NCI-H446 (cell line): ENCODE measurements at places on chromosomes 5 and 9.

- DNase-seq = peak; percentile 73
Measured at GRCh38 chr5:65809817-65810531, 88.0 kb downstream of the NLN start.

DNA sequence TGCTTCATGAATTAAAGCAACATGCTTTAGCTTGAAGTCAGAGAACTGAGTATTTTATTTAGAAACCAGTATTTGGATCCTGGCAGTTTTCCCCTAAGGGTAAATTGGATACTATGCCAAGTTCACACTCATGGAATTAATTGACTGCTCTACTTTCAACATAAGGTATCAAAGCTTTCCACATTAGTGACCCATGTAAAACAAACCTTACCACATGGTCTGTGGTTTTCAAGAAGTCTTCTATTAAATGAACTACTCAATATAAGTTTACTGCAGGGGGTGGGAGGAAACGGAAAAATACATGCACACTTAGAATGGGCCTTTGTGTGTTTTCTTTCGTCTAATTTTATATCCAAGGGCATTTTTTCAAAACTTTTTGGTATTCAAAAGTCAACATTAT is 232.0 kb upstream of the FBXL7 start:
- no peak for DNase-seq

- DNase-seq = no peak
Measured at GRCh38 chr9:105975886-105976645, 281.7 kb downstream of the TMEM38B start.

DNA sequence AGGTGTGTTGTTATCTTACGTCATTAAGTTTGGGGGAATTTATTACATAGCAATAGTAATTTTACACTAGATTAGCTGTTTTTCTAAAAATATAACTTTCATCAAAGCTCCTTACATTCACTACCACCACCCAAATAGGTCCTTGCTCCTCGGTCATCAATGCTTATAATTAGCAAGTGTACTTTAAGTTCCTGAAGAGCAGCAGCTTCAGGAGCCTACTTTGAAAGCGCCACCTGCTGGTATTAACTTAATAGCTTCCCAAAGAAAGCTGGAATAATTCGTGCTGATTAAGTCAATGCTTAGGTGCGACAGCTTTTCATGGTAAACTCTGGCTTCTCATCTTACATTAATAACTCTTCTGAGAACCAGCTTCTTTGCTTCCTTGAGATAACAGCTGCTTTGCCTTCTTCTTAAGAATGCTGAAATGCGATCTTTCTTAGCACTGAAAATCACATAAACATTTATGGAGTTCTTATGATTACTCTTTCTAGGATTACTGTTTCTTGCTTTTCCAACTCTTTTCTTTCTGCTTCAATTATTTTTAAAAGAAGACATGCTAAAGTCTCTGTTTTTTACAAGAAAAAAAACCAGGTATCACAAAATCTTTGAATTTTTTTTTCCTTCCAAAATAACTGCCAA is 10.0 kb upstream of the C5 start:
- peak; percentile 56 for DNase-seq

GRCh38 chr9:91954841-91955471 is 4.9 kb upstream of the ROR2 start:
- DNase-seq = no peak

DNA sequence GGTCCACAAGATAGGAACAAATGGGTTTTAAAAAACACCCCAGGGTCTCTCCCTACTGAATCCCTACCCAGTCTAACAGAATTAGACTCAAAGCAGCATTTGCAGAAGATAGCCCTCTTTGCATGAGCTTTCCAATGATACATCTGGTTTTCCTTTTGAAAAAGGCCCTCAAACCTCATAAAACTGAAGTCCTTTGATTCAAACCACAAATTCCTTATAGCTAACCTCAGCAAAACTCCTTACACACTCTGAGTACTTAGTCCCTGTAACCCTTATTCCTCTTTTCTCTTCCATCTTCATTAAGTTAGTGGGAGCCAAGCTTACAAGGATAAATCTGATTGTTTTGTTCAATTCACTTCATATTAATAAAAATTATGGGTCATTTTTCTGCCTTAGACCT is 90.5 kb upstream of the TNC start:
- no peak for DNase-seq

DNA sequence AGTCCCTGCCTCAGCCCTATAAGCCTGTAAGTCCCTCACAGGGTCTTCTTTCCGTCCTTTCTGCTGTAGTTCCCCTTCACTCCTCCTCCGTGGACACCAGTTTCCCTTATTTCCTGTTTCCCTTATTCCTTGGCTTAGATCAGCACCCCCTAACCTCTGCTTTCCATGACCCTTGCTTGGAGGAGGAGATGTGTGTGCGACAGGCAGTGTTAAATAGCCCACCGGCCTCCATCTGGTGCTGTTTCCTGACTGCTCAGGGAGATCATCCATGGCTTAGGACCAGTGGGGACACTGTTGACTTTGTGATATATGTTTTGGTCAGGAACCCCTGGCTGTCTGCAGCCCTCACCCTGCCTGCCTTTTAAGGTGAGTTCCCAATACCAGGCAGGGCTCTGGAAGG is 34.1 kb upstream of the PSD2 start:
- DNase-seq = no peak

- no peak for DNase-seq
Measured at GRCh38 chr5:146203872-146204192, 427 bp downstream of the RBM27 start.

DNA sequence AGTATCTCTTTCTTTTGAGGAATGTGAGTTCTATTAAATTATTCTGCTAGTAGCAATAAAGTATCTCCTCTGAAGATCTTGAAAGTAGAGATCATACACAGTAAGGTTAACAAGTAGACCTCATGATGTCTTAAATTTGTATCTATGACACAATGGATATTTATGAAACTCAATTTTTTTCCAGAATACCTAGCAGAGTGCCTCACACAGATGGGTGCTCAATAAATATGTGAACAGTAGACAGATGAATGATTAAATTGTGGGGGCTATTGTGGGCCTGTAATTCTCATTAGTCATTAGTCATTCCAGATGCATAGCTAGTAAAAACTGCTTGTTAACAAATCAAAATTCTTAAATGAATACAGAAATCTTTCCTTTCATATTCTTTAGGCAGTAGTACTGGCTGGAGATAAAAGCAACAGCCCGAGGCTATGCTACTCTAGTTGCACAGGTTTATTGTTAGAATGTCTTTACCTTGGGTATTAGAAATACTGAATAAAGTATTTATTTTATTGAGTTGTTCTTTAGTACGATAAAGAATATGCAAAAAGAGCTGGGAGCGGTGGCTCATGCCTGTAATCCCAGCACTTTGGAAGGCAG is 22.0 kb downstream of the CHD1 start:
- no peak for DNase-seq

- DNase-seq = peak; percentile 77
Measured at GRCh38 chr9:33374634-33375237, 27.6 kb downstream of the AQP7 start.

GRCh38 chr5:142011572-142012185 is 1.1 kb downstream of the GNPDA1 start:
- DNase-seq = no peak

- DNase-seq = no peak
Measured at GRCh38 chr5:126450346-126450745, 27.1 kb downstream of the GRAMD2B start.

DNA sequence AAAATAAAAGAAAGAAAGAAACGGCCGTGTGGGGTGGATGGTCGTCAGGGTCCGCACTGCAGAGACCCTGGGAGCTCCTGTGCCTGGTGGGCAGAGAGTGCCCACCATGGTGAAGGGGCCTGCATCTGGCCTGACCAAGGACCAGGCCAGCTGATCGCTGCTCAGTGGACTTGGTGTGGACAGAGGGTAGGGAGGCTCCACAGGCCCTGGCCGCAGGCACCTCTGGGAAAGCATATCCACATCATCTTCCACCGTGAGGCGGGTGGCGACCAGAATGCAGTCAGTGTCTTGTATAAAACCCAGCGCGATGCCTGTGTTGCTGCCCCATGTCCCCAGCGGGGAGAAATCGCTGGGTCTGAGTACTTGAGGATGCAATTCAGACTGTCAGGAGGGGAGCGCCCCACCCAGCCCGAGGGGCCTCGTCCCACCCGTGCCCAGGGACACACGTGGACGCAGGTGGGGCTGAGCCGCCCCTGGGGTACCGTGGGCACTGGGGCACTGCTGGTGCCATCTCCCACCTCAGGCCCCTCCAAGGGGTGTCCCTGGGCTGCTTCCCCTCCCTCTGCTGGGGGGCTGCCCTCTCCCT is 27.8 kb upstream of the SLC6A19 start:
- DNase-seq = no peak

DNA sequence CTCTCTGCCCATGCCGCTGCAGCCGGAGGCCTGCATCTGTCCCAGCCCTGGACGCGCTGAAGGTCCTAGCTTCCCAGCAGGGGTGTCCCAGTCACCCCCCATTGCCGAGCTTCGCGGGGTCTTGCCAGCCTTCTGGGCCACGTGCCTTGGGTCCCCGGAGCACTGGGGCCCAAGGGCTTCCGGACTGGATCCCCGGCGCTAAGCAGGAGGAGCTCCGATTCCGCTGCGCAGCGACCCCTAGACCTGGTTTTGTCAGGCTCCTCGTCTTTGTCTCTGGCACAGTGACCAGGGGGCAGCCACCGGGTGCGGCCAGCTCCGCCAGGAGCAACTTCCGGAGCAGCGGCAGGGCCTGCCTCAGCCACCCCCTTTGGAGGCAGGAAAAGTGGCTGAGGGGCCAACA is 3.3 kb upstream of the IRX1 start:
- DNase-seq = no peak

GRCh38 chr5:82044010-82044409 is 72.2 kb downstream of the ATG10 start:
- DNase-seq = no peak

DNA sequence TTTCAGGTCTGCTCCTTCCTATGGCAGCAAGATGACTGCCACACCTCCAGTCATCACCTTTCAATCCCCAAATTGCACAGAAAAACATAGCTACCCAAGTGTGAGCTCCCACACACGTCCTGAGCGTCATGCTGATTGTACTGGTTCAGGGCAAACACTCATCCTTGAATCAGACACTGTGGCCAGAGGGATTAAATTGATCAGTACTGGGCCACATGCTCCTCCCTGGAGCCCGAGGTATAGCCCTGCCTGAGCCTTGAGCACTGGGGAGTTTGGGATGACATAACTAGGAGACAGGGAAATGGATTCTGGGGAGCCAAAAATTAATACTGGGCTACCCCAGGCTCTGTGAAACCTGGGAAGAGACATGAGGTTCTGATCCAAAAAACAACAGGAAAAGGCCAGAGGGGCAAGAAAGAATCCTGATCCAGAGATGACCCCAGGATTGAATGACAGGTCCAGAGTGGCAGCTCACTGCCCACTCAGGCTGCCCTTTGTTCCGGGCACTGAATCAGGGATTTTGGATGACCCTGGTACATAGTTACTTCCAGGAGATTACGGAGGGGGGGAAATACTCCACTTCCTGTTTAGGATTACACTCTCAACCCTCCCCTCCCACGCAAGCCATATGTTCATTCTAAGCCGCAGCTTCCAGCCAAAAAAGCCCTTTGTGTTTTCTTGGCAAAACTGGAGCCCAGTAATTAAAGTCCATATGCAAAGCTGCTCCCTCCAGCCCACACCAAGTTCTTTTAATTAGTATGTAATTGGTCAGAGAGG is 141.6 kb upstream of the SPRY4 start:
- DNase-seq = no peak

GRCh38 chr9:68648971-68649370 is 56.1 kb upstream of the PIP5K1B start:
- no peak for DNase-seq

DNA sequence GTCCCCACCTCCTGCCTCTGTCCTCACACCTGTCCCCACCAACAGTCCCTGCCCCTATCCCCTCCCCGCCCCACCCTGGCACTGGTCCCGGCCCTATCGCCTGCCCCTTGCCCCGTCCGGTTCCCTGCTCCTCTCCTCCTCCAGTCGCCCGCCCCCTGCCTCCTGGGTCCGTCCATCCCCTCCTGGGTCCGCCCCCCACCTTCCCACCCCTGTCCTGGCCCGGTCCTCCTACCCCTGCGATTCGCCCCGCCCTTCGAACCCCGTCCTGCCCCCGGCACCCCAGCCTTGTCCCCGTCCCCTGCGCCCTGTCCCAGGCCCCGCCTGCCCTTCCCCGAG is 372 bp downstream of the EDF1 start:
- DNase-seq = no peak

GRCh38 chr5:173789031-173789920 is 98.9 kb upstream of the CPEB4 start:
- DNase-seq = no peak

DNA sequence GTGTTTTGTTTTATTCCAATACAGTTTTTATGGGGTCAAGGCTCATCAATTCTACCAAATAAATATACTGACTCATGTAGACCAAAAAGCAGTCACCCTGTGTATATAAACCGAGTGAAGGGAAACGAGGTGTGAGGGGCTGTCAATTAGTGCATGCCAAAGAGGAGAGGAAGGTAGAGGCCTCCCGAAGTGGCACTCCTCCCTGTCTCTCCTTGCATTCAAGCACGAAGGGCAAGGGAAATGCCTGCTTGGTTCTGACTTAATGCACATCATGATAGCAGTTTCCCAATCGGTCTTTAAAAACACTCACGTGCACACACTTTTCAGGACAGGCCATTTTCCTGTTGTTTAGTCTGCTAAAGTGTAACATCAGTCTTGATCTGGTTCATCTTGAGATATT is 125.6 kb upstream of the SLCO6A1 start:
- no peak for DNase-seq

GRCh38 chr9:87108661-87109060 is 161.4 kb upstream of the GAS1 start:
- DNase-seq = no peak

DNA sequence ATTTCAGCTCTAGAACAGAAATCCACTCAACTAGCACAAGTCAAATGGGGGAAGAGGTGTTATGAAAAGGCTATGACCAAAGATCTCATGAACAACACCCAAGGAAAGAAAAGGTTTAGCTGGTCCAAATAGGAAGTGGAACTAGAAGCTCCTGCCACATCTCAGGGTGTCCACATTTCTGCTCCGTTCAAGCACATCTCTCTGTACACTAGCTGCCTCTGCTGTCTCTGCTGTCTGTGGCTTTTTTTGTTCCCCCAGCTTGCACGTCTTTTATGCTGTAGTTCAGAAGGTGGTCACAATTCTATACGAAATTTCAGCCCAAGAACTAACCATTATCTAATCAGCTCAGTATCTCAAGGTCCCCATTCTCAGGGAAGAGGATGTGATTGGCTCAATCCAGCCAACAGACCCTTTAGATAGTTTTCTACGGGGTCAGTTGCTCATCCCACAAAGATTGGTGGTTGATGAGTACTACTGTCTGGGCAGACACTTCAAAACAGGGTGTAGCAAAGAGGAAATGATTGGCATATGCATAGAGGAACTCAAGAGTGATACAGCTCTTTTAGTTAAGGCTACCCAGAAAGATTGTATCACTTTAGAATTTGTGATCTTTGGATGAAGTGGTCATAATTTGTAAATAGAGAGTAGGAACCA is 44.0 kb downstream of the FANCC start:
- no peak for DNase-seq

DNA sequence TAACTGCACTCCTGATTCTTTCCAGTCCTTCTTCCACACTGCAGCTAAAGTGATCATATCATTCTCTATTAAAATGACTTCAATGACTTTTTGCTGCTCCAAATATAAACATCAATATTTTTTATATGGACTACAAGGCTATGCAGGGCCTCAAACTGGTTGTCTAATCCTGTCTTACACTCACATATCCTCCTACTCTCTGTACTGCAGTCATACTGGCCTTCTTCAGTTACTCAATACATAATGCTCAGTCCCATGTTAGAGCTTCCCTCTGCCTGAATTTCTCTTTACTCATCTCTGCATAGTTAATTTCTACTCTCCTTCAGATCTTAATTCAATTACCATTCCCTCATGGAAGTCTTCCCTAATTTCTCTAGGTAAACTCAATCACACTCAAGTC is 3.4 kb downstream of the MEIKIN start:
- DNase-seq = no peak
